Iris pigment epithelial cell (primary cell): ENCODE measurements at places on chromosomes 5 and 9.

DNA sequence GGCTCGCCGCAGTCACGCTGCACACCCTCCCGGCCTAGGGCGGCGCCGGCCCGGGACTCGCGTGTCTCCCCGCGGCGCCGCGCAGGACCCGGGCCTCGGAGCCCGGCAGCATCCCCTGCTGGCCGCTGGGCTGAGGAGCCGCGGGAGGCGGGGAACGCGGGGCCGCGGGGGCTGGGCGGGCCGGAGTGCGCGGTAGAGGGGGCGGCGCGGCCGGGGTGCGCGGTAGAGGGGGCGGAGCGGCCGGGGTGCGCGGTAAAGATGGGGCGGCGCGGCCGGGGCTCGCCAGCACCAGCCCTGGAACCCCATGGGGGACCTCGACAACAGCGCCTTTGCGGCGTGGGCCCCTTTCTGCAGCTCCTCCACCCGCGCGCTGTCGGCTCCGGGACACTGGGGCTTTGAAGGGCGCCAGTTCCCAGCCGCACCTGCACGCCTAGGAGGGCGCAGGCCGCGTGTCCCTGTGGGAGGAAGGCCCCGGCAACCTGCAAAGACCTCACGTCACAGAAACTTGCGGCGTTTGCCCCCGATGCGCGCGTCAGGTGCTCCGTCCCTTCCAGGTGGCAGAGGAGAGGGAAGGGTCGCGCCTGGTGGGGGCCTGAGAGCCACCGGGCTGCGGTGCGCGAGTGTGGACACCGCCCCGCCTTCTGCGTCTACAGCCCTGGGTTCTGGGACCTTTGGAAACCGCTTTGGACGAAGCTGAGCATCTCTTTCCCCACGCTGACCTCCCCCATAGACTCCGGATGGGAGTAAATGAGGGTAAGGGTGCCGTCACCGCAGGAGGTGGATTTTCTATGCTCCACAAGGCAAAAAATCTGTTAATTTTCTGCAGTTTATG lies 49.6 kb downstream of the NSUN2 start:
- peak; percentile 26 for DNase-seq

DNA sequence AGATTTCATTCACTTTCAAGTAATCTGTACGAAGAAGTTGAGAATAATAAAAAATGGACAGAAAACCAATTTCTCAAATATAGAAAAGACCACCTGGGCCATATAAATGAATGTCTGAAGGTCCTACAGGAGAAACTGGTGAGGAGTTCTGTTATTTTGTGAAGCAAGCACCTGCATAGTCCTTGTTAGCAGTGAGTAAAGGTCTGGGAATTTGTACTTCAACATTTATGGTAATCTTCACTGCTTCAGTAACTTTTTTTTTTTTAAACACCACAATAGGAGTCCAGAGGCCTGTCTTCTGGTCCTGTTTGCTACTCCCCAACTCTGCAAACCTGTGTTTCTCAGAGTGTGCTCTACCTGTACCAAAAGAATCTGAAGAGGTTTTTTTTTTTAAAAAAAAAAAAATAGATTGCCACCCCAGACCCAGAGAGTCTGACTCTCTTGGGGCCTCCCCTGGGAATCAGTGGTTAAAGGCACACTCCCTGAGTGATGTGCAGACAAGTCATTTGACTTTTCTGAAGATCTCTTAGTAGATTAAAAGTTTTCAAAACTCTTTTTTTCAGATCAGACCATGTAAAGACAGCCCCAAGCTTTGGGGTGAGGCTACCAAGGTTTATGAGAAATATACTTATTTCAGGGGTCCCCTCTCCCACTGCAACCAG lies 55.5 kb downstream of the FAM81B start:
- DNase-seq, result peak; percentile 61

DNA sequence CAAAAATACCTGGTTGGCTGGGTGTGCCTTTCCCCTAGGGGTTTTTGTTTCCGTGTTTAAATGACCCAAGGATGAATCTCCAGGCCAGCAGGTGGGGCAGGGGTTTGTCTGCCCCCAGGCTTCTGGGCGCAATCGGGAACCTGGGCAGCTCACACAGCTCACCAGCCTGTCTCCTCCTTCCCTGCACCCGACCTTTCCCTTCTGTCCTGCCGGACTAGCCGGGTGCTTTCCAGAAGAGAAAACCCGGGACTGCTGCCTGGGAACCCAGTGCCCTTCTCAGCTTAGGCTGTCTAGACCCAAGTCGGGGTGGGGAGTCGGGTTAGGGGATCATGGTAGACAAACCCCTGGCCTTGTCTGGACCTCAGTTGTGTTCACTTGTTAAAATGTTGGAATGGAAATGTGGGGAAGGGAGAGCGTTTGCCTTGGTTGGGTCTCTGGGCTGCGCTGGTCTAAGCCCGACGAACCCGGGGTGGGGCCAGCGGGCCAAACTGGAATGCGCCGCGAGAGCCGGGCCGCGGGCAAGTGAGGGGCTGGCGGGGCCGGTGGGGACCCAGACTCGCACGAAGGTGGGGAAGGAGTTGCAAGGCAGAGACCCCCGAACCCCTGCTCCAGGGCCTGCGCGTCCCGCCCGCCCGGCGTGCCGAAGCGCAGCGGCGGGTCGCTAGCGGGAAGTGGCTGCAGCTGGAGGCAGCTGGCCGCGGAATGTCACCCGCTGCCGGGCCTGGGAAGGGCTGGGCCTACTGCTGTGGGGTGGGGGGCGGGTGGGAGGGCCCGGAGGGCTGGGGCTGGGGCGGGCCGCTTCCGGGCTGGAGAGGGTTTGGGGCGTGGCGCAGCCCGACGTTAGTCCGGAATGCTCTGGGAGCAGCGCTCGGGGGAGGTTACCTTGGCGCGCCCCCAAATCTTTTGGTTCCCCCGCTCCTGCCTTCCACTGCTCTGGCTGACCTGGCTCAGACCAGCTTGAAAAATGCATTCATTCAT lies 84.6 kb downstream of the DAB2IP start:
- peak; percentile 19 for DNase-seq

DNA sequence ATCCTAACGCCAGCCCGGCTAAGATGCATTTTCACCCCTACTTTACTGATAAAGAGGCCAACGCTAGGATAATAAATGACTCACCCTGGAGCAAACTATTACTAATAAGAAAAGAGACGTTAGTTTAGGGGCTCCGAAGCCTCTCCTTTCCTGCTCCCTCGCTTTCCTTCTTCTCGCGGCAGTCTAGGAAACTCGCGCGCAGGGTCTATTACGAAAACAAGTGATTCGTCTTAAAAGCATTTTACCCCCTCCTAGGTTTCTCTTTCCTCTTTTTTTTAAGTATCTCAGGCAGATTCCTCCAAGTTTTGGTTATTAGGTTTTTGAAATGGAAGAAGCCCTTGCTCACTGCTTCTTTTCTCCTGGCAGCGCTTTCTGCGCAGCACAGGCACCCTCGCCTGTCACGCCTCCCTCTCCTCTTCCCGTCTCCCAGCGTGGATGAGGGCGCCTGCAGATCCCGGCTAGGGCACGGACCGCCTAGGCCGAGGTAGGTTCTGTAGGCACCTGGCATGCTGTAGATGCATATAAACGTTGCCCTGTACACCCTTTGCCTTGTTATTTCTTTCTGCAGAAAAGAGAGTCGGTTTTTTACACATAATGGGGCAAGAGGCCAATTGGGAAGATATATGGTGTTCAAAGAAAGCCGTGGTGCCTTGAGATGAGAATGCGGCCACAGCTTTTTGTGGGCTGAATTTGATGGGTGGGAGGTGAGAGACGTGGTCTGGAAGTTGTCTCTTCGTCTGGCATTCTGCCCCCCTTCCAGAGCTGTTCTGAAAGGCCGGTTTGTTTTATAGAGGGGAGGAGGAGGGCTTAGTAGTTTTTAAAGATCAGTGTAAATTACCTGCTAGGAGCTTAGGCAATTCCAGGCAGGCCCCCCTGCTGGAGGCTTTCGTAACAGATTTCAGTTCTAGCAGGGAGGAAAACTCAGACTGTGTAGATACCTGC lies 983 bp downstream of the GCNT1 start:
- peak; percentile 83 for DNase-seq

- no peak for DNase-seq
These were observed 101.2 kb downstream of the PLK2 start for GRCh38 chr5:58358501-58359178.
